Activated naive CD4-positive, alpha-beta T cell treated with anti-CD3 and anti-CD28 coated beads for 36 hours (primary cell): ENCODE measurements at places on chromosomes 16 and 17.
A peak's percentile ranks its signal among the peaks of the same experiment; 100 is the strongest.

- no peak for DNase-seq
These were observed 14.1 kb downstream of the TTYH2 start for GRCh38 chr17:74227271-74228080.

- no peak for DNase-seq
These were observed 32.5 kb upstream of the CDH8 start for GRCh38 chr16:62068747-62069146.

- no peak for DNase-seq
These were observed 47.4 kb upstream of the LHX1 start for GRCh38 chr17:36889770-36890349.

GRCh38 chr17:31296142-31296541 is 897 bp downstream of the OMG start:
- DNase-seq, result no peak

GRCh38 chr17:50048988-50049387 is 6.9 kb upstream of the ITGA3 start:
- DNase-seq, result no peak

DNA sequence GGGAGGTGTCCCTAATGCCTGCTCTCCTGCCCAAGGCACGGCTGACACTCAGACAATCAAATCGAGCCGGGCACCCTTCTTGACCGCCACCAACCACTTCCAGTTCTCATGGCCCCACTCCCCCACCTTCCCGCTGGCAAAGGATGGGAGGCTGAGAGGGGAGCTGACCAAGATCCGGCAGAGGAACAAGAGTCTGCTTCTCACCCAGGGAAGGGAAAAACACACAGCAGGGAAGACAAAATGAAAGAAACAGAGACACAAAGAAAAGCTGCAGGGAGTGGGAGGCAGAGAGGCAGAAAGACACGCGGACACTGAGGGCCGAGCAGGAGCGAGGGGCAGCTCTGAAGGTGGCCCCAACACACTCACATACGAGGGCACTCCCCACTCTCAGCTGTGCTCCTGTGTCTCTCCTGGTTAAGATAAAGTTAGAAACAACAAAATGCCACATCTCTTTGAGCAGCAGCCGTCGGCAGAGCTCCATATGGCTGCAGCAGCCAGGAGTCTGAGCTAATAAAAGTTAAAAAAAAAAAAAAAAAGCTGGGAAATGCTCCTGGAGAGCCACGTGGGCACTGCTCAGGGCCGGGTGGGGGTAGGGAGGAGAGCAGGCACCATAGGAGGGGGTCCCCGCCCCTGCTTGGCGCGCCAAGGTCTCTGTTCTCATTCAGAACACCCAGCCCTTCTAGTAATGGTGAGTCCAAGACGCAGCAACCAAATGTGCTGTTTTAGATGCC is 7.4 kb downstream of the LRRC75A start:
- no peak for DNase-seq

DNA sequence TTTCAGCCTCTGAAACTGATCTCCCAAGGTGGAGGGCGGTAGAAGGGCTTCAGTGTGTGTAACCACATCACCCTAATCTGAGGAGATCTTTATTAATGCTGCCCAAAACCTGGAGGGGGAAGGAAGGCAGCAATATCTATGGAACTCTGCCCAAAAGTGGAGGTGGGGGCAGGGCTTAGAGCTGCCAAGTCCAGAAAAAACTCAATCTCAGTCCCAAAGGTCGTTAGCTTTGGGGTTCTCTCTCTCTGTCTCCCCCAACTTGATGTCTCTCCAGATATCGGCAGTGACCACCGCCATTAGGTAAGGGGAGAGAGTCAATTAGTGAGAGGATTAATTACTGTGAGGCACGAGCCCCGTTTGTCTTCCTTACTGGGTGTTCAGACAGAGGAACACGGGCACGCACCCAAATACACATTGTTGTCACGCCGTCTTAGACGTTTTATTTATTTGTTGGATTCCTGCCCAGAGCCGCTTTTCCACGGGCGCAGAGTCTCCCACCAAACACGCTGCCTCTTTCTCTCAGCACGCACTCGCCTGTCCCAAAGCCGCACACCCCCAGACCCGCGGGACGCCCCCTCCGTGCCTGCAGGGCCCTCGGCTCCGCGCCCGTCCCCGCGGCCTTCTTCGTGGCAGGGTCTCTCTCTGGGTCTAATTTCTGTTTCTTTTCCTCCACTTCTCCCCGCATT is 5.4 kb upstream of the LHX1 start:
- DNase-seq, result no peak

- DNase-seq, result no peak
These were observed 5.4 kb upstream of the GOSR2 start for GRCh38 chr17:46917516-46917915.

DNA sequence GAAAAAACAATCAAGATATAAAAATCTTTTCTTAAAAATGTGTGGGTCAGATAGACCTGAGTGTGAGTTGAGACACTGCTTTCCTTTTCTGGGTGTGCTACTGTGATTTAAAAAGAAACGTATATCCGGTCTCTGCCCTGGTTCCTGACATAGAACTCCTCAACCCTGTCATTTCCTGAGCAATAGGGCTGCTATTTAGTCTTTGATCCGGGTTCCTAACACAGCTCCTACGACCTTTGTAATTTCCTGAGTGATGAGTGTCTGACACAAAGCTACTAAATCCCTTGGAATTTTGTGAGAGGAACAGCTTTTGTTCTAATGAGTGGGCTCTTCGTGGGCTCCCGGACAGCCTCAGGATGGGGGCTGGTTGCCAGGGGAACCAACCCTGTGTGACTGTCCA is 93.9 kb upstream of the FA2H start:
- DNase-seq, result peak; percentile 24

DNA sequence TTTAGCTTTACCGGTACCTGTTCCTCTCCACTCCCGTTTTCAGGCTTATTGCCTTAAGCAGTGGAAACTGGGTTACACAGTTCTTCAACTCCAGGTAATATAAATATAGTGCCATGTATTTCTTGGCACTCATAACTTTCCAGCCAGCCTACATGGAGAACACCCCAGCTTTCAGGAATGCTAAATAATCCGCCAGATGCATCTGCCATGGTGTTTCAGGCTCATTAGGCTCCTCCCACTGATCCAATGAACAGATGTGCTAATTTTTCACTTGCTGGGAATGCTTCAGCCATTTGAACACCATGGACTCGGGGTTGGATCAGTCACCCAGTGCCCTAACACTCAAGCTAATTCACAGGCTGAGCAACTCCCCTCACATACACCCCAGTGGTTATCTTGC is 4.6 kb downstream of the ANKFN1 start:
- no peak for DNase-seq

DNA sequence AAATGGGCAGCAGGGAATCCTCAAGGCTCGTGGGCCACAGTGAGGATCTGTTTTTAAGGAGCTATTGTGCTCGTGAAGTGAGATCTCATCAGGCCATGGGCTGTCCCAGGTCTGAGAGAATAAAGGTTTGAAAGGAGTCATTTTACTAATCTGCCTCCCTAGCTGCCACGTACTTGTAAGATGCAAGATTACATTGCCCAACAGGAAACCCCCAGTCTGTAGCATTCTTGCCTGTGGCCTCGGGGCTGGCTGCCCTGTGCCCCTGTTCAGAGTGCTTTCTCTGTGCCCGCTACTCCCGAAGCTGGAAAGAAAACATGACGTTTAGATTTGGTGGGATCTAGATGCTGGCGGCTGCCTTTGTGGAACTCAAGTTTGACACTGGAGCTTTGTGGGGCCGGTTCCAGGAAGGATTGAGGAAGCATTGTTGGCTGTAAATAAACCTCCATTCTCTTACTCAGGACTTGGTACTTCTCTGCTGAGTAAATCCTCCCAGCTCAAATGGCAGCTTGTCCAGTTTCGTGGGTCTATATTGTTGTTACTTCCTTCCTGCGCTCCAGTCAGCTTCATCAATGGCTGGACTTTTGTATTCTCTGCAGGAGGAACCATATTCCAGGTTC is 21.2 kb downstream of the SAP30BP start:
- DNase-seq, result peak; percentile 64

GRCh38 chr17:74431568-74432423 is at the start of gene GPRC5C:
Gene GPRC5C, plus strand, starts transcription at chr17:74432088. Its CDS starts 7,689 bp downstream, at chr17:74439777.
- DNase-seq, result peak; percentile 75

DNA sequence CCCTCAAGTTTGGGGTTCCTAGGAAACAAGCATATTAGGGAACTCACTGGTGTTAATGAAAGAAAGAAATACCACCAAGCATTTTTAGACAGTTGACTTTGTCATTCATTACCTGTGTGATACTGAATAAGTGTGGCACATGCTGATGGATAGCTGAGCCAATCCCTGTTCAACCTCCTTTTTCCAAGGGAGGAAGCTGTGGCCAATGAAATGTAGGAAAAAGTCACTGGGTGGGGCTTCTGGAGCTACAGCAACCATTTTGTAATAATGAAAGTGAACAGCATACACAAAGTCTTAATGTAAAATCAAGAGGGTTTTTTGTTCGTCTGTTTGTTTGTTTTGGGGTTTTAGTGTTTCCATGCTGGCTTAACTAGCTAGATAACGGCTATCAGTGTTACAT is 254.3 kb upstream of the SALL1 start:
- no peak for DNase-seq

- peak; percentile 84 for DNase-seq
These were observed 15.5 kb upstream of the TFAP4 start for GRCh38 chr16:4288148-4288921.

DNA sequence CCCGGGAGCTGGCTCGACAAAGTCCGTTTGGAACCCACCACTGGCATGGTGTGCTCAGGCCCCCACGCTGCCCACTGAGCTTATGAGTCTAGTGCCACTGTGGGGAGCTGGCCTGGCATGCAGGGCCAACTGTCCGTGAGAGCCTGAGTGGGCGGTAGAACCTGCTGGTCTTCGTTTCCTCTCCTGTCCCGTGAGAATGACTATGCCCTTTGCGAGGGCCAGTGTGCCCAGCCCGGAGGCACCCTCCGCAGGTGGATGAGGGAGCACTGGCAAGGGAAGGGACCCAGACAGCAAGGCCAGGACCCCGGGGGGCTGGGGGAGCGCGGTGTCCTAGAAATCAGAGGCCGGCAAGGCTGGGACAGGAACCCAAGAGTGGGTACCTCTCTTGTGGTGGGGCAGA is 3.2 kb downstream of the BAIAP3 start:
- DNase-seq, result no peak

DNA sequence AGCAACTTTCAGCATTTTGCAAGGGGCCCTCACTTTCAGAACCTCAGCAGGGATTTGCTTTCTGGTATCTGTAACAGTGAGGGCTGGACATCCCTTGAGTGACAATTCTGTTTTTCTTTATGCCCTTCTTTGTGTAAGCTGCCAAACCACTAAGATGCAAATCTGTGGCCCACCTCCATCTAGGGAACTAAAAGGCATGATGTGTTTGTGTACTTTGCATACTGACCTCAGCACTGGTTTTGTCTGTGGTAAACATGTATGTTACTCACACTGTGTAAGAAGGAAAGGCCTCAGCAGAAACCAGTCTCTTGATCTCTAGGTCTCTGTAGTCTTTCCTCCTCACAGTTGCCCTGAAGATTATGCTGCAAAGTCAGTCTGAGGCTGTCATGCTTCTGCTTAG is 396.6 kb upstream of the DYNLRB2 start:
- no peak for DNase-seq

DNA sequence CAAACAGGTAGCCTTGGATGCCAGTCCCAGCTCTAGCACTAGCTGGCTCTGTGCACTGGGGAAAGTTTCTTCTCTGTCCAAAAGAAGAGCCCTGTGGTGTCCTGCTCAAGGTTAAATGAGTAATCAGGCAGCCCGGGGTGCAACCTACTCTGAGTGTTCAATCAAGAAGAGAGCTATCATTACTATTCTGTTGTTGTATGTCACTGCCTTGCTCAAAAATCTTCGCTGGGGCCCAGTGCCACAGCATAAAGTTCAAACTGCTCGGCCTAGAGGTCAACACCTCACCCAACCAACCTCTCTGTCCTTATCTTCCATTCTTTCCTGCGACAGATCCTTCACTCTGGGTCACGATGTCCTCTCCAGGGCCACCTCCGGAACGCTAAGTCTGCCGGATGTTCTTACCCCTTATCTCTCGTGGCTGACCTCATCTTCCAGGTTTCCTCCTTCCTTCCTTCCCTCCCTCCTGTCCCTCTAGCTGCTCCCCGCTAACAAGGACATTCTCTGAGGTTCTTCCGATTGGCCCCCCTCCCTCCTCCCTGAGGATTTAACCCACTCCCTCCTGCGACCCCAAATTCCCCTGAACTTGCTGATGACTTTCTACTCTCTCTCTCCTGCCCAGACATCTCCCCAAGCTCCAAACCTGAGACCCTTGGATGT is 4.4 kb downstream of the FDXR start:
- DNase-seq, result no peak

- DNase-seq, result peak; percentile 72
These were observed 2.0 kb upstream of the ZACN start for GRCh38 chr17:76076765-76077583.

DNA sequence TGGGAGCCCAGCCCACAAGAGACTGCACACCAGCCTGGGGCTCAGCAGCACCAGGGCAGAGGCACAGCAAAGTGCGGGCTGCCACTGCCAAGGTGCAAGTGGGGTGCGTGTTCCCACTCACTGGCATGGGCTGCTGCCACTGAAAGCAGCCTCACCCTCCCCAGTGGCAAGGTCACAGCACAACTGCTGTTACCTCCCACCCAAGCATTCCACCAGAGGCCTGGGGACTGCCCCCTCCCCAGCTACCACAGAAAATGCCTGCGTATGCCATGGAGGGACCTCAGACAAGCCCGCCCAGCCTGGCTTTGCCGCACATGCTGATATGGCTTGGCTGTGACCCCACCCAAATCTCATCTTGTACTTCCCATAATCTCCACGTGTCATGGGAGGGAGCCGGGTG is 33.1 kb downstream of the MEAK7 start:
- DNase-seq, result no peak

DNA sequence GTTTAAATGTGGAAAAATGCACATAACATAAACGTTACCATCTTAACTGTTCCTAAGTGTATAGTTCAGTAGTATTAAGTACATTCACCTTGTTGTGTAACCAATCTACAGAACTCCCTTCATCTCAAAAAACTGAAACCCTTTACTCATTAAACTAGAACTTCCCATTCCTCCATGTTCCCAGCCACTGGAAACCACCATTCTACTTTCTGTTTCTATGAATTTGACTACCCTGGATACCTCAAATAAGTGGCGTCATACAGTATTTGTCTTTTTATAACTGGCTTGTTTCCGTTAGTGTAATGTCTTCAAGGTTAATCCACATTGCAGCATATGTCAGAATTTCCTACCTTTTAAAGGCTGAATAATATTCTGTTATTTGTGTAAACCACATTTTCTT is 38.2 kb downstream of the NF1 start:
- no peak for DNase-seq

DNA sequence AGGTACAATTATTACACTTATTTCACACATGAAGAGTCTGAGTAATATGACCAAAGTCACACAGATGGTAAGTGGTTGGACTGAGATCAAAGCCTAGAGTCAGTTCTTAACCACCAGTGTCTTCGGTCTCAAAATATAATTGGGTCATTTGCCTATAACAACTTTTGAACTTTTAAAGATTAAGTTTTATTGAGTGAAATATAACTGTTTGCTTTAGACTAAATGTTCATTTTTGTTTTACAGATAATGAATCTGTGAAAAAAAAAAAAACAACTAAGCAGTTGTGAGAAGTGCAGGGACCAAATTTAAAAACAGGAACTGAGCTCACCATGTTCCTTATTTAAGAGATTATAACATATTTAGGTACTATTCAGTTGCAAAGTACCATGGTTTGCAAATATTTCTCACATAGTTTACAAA is 150.1 kb downstream of the ITFG1 start:
- no peak for DNase-seq

GRCh38 chr17:49995055-49995738 is at the start of gene DLX3:
Gene DLX3, minus strand, starts transcription at chr17:49995224. Its CDS starts 226 bp downstream, at chr17:49994998.
- peak; percentile 50 for DNase-seq
